ENCODE measurements at places on chromosomes 7 and 10.
A peak's percentile ranks its signal among the peaks of the same experiment; 100 is the strongest.

- no peak for DNase-seq
Observed at GRCh38 chr7:155408651-155409586, 49.0 kb upstream of the EN2 start.

DNA sequence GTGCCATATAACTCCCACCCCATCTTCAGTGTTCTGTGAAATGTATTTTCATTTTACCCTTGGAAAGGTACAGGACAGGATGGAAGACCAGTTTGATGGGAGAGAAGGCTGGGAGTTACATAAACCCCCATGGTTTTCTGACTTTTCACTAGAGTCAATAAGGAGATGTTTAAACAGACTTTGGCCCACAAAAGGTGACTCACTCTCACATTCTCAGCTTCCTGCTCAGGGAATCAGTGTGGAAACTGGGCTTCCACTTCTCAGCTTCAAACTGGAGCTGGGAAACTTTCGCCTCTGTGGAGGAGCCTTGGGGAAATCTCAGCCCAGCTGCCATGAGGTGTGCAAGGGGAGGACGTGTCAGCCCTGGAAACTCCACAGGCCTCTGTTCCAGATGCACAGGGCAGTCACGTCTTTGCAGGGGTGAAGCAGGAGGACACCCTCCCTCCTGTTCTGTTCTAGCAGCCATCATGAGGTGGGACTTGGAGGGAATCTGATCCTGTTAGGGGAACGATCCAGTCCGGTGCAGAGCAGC is 560.5 kb upstream of the GALNT17 start:
- no peak for DNase-seq

DNA sequence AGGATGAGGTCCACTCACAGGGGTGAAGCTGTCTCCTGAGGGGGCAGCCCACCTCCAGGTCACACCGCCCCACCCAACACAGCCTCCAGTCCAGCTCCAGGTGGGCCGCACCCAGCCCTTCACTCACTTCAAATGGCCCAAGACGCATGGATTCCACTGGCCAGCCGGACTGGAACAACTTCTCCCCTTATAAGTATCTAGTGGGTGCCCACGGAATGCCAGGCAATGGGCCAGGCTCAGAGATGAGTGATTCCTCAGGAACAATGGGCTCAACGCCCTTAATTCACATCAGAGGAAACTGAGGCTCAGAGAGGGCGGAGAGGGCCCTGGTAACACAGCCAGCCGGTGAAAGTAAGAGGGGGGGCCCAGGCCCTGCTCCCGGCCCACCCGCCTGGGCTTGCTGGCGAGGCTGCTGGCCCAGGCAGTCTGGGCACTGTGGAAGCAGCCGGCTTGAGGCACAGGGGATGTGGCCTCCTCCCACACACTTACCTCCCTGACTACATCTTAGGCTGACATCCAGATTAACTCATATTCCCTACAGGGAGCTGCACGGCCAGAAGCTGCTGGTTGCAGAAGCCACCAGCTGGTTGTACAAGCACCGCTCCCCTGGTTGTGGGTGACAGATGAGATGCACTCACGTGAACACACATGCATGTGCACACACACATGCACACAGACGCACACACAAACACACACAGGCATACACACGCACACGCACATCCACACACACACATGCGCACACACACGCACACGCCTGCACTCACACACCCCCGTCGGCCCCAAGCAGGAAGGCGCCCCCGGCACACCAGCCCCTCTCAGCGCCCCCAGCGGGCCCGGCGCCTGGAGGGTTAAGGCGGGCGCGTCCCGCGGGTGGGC is 1.0 kb upstream of the FAM20C start:
- no peak for DNase-seq

DNA sequence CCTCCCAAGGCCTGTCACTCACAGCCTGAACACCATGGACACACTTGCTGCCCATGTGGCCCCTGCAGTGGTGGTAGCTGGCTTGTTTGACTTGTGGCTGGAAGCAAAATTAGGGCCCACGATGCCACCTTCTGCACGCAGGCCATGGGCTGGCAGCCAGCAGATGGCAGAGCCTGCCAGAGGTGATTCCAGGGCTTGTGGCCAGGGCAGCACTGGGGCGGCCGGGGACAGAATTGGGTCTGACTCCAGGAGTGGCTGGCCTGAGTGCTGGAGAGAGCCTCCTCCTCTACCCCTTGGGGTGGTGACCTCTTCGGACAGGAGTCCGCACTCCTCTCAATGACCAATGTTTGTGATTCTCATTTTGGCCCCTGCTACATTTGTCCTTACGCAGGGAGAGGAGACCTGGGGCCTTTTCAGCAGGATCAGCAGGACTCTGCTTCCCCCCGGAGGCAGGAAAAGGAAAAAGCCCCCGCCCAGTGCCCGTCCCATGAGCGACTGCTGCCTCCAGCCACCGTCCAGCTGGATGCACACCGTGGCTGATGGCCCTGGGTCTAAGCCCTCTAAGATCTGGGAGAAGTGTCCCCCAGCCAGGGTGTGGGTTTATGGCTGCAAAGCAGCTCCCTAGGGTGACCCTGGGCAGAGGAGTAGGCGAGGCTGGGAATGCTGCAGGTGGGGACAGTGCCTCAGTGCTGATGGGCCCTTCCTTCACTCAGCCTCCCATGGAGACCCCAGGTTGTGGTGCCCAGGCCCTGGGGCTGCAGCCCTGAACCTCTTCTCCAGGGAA is 26.5 kb downstream of the DNAJB12 start:
- DNase-seq: no peak

- DNase-seq: no peak
Observed at GRCh38 chr7:47039089-47039648, 542.7 kb downstream of the TNS3 start.

DNA sequence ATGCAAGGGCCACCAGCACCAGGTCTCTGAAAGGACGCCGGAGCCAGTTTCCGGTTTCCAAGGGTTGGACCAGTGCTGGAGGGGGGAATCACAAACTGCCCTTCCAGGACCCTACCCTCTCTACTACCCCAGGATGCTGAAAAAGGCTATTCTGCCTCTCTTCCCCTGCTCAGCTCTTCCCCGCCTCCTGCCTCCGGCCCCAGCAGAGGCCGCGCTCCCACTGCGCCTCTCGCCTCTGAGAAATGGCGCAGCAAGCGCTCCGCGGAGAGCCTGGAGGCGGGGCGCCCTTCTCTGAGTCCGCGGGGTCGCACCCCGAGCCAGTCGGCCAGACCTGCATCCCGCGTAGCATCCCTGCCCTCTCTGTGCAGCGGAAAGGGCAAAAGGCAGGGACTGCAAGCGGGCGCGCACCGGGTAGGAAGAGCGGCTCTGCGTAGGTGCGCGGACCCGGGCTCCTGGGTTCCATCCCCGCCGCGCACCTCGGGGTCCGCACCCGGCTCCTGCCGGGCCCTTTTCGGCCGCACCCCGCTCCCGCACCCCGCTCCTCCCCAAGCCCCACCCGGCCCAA is 476 bp upstream of the RET start:
- no peak for DNase-seq

- no peak for DNase-seq
Observed at GRCh38 chr7:77457779-77458178, 41.6 kb upstream of the GSAP start.

GRCh38 chr10:89295597-89295996 is 6.2 kb upstream of the IFIT2 start:
- DNase-seq: no peak

- DNase-seq: peak; percentile 50
Observed at GRCh38 chr10:71933651-71934050, 30.5 kb upstream of the CHST3 start.

GRCh38 chr10:123563994-123564393 is 102.2 kb upstream of the GPR26 start:
- no peak for DNase-seq

DNA sequence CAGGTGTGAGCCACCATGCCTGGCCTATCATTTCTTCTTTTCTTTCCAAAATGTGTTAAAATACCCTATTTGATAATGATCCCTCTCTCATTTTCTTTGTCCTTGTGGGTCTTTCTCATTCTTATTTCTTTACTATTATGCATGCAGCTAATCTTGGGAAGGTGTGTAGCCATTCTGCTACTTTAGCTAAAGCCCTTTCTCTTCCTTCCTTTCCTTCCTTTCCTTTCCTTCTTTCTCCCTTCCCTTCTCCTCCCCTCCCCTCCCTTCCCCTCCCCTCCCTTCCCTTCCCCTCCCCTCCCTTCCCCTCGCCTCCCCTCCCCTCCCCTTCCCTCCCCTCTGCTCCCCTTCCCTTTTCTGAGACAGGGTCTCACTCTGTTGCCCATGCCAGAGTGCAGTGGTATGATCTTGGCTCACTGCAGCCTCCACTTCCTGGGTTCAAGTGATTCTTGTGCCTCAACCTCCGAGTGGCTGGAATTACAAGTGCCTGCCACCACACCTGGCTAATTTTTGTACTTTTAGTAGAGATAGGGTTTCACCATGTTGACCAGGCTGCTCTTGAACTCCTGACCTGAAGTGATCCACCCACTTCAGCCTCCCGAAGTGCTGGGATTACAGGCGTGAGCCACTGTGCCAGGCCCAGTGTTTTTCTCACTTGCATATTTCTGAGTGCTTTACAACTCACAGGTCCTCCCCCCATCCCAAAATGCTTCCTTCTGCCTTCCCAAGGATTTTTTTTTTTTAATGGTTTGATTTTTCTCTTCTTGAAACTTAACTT is 42.3 kb downstream of the HIP1 start:
- DNase-seq: no peak

GRCh38 chr7:25522727-25523126 is 294.4 kb upstream of the NPVF start:
- no peak for DNase-seq

DNA sequence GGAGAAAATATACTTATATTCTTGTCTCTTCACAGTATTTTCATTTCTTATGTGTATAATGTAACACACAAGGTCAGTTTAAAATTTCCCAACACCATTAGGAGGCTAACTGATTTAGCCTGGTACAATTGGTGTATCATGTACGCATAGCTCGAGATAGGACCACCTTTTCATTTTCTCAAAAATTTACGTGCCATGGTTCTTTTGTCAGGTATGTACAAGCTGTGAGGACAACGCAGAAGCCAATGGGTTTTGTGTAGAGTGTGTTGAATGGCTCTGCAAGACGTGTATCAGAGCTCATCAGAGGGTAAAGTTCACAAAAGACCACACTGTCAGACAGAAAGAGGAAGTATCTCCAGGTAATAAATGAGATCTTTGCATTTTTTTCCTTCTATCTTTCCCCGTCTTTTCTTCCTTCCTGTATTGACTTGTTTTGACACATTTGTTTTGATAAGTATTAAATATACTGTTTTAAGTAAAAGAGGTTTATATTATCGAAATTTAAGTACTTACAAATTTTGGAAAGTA is 55.0 kb downstream of the TRIM24 start:
- no peak for DNase-seq

DNA sequence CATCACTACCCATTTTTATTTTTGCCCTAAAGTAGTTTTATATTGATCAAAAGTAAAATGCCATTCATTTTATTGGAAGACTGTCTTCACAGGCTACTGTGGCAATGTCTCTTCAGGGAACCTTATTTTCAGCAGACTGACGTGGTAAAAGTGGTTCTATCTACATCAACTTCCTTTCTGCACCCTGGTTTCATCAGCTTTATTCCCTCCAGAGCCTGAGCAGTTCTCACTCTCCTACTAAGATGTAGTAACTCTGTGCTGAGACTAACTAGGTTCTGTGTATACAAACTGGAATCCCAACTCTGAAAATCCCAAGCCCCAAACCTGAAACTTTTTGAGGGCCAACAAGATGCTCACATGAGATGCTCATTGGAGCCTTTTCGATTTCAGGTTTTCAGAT is 155.3 kb downstream of the SFMBT2 start:
- no peak for DNase-seq

- no peak for DNase-seq
Observed at GRCh38 chr10:66719483-66719882, 206.4 kb upstream of the LRRTM3 start.

DNA sequence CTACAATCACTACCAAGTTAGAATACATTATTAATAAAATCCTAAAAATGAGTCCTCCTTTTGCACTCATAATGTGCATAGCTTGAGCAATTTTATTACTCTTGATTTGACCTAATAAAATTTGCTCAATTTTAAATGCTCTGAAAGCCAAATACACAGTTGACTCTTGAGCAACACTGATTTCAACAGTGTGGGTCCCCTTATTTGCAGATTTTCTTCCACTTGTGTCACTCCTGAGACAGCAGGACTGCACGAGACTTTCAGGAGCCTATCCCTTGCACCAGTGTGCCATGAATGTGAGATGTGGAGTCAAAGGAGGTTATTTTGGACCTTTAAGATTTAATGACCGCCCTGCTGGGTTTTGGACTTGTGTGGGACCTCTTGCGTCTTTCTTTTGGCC is 23.2 kb downstream of the RNF216 start:
- DNase-seq: no peak

GRCh38 chr7:23966941-23967340 is 256.9 kb downstream of the STK31 start:
- DNase-seq: no peak

DNA sequence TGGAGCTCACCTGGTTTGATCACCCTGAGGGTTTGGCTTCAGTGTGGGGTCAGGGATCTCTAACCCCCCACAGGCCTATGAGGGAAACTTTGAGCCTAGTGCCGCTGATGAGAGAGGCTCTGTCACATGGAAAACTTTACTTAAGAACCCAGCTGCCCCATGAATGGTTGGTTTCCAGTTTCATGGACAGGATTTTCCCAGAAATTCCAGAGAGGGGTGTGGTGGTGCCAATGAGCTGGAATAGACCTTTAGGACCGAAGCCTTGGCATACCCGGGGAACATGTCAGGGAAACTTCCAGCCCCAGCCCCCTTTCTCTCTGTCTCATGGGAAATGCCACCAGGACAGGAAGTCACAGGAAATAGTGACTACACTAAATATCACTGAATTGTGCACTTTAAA is 36.9 kb downstream of the AKR1B1 start:
- DNase-seq: no peak

- DNase-seq: peak; percentile 8
Observed at GRCh38 chr10:67520924-67521520, 175.0 kb downstream of the CTNNA3 start.

DNA sequence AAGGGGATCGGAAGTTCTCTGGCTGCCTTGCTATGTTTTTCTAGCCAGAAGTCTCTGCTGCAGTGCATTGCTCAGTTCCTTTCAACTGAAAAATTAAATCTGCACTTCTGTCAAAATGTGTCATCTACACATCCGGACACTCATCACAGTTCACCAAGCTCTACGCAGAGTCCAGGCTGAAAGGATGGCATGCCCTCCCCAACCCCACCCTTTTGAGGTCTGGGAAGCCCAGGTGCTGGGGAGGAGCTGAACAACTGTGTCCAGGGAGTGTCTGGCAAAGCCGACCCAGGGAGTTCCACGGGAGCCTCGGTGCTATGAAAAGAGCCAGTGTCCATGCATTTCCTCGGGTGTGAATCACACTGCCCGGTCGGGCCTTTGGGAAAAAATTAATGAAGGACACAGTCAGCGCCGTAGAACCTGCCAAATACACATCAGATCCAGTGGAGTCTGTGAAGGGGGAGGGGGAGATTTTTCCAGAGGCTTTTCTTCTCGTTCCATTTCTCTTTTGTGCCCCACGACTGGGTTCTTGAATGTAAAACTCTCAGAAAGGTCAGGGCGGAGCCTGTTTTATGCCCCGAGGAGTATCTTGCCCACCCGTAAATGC is 757 bp upstream of the PALS2 start:
- no peak for DNase-seq

Data from stimulated activated CD4-positive, alpha-beta T cell treated with anti-CD3 and anti-CD28 coated beads, Interleukin-4, amount 100 ng/mL, for 48 hours (primary cell).